ENCODE measurements at places on chromosomes 5 and 9.

GRCh38 chr5:74665273-74665672, 19.8 kb upstream of the HEXB start:
- DNase-seq: no peak

GRCh38 chr9:114058688-114059046, 19.4 kb downstream of the AMBP start:
- DNase-seq: no peak

DNA sequence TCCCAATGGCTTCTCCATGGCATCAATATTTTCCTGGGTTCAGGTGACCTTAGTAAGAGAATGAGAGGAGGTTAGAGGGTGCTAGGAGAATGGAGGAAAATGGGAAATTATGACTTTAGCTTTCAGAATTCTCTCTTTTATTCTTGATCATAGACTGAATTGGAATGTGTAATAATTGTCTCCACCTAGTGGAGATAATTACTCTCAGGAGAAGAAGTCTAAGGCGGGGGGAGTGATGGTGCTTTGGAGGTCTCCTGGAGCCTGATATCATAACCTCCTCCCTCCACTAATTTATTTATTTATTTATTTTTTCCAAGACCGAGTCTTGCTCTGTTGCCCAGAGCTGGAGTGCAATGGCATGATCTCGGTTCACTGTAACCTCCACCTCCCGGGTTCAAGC, 221.3 kb downstream of the GRIA1 start:
- DNase-seq: no peak

GRCh38 chr9:119792242-119792641, 423.0 kb upstream of the BRINP1 start:
- DNase-seq: no peak

DNA sequence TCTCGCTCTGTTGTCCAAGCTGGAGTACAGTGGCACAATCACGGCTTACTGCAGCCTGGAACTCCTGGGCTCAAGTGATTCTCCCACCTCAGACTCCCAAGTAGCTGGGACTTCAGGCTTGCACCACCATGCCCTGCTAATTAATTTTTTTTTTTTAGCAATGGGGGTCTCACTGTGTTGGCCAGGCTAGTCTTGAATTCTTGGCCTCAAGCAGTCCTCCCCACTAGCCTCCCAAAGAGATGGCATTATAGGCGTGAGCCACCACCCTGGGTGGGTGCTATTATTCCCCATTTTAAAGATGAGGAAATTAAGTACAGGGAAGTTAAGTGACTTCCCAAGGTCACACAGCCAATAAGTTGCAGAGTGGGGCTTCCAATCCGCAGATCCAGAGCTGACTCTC, 1.7 kb downstream of the NNT start:
- no peak for DNase-seq

DNA sequence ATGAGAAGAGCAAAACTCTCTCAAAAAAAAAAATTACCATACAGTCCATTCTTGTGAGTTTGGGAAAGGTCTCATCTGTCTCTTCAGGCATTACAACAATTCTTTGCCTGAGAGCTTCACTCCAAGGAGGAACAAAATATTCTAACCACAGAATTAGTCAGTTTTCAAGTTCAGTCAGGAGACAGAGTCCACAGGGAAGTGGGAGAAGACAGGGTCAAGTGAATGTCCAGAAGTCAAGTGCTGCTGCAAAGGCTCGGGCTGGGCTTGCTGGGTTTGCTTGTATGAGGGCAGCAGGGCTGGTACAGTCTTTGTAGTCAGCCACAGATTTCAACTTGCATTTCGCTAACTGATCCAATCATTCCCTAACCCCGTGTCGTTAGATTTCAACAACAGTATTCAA, 17.6 kb upstream of the HEXB start:
- DNase-seq: no peak

- DNase-seq: no peak
These were observed 55.2 kb downstream of the PSMB7 start for GRCh38 chr9:124359855-124360678.

DNA sequence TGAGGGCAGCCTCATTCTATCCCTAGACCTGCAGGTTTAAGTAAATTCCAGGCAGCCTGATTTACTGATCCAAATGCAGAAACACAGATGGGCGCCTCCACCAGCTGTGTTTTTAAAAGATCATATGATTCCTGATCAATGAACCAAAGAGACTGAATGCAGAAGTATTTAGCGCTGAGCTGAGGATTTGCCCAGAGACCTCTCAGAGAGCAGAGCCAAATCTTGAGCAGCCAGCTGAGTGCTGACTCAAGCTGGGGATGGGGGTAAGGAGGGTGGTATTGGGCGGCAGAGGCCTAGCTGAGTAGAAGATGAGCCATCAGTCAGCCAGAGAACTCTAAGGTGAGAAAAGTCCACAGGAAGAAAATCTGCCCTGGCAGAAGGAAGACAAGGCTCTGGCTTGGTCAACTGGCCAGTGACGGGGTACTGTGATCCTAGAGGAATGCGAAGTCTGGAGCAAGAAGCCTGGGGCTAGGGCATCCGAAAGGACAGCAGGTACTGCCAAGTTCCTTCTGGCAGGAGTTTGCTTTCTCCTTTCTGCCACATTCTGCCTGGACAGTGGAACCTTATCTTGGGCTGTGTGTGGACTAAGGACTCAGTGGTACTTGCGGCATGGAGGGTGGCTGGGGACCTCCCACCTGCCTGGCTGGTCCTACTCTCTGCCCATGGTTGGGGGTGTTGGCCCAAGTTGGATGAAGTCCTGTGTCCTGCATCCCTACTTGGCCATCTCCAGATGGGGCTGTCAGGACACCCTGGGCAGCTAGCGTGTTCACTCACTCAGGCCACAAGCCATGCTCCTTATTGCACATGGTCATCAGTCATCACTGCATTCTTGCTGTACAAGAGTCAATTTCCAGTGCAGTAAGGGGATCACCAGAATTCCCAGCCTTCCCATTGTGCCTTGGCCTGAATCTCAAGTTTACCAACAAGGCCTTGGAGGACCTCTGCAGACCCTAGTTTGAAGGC, 34.5 kb upstream of the CDKN2AIPNL start:
- no peak for DNase-seq

DNA sequence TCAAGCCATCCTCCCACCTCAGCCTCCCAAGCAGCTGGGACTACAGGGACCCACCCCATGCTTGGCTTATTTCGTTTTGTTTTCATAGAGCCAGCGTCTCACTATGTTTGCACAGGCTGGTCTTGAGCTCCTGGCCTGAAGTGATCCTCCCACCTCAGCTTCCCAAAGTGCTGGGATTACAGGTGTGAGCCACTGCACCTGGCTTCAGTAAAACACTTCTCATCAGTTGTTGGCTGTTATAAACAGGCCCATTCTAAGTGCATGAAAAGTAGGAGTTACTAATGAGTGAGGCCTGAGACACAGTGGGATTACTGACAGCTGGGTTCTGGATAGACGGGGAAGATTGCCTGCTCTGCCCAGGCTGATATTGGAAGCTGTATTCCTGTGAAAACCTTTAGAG, 3.5 kb downstream of the CRB2 start:
- DNase-seq: no peak

- no peak for DNase-seq
These were observed 319.1 kb downstream of the GLIS3 start for GRCh38 chr9:3980771-3981170.

All from activated CD4-positive, alpha-beta T cell treated with anti-CD3 and anti-CD28 coated beads, Interleukin-10, Interleukin-2, amounts not matched to agents 100 ng/mL and 50 ng/mL, durations not matched to agents 16 hours and 8 hours (primary cell).